ENCODE measurements at places on chromosomes 7 and 10. TPM values are rescaled to one million over a fixed set of nuclear protein-coding genes. Genes with fewer than 3 reads are reported as not detected.

Gene MSMB
- 11.0 TPM for polyA plus RNA-seq

Gene FAM221A
- 10.2 TPM for polyA plus RNA-seq

Gene CYREN
- polyA plus RNA-seq = 53.5 TPM

Gene CTAGE4
- polyA plus RNA-seq = 2.2 TPM

Gene PDE1C
- polyA plus RNA-seq = 1.8 TPM

Gene HYAL4
- not detected for polyA plus RNA-seq

Gene MAT1A
- polyA plus RNA-seq = 20.1 TPM

Gene LIPK
- not detected for polyA plus RNA-seq

Gene MBL2
- 0.21 TPM for polyA plus RNA-seq

Gene CCDC3
- 10.4 TPM for polyA plus RNA-seq
